ENCODE measurements at places on chromosomes 16 and 17.

GRCh38 chr17:18323007-18323406 lies 7.9 kb downstream of the SMCR8 start:
- DNase-seq = no peak

DNA sequence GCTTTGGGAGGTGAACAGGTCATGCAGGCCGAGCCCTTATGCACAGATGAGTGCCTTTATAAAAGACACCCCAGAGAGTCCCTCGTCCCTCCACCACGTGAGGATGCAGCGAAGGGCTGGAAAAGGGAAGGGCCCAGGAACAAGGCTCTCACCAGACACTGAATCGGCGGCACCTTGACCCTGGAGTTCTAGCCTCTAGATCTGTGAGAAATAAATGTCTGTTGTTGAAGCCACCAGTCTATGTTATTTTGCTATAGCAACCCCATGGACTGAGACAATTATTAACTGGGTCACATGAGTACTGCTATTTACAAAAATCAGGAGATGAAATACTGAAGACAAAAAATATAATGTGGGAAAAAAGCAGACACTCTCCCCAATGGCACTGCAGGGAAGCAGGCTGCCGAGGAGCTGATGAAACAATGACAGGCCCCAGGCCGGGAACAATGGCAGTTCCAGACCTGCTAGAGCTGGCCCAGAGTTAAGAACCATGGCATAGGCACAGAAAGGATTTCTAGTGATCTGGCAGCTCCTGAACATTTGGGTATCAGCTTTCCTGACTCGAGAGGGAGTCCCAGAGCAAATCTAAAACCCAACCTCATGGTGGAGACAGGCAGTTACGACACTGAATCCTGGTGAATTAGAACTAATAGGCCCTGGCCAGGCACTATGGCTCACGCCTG lies 17.8 kb upstream of the GGA2 start:
- DNase-seq = no peak

GRCh38 chr17:79304884-79305283 lies 230.3 kb downstream of the ENGASE start:
- DNase-seq = no peak

- DNase-seq = no peak
These were observed 45.3 kb downstream of the NEUROD2 start for GRCh38 chr17:39562395-39562794.

GRCh38 chr17:4083187-4083586 lies 59.6 kb downstream of the ZZEF1 start:
- DNase-seq = no peak

- DNase-seq = peak; percentile 90
These were observed 352.9 kb downstream of the SNX29 start for GRCh38 chr16:12329246-12329995.

DNA sequence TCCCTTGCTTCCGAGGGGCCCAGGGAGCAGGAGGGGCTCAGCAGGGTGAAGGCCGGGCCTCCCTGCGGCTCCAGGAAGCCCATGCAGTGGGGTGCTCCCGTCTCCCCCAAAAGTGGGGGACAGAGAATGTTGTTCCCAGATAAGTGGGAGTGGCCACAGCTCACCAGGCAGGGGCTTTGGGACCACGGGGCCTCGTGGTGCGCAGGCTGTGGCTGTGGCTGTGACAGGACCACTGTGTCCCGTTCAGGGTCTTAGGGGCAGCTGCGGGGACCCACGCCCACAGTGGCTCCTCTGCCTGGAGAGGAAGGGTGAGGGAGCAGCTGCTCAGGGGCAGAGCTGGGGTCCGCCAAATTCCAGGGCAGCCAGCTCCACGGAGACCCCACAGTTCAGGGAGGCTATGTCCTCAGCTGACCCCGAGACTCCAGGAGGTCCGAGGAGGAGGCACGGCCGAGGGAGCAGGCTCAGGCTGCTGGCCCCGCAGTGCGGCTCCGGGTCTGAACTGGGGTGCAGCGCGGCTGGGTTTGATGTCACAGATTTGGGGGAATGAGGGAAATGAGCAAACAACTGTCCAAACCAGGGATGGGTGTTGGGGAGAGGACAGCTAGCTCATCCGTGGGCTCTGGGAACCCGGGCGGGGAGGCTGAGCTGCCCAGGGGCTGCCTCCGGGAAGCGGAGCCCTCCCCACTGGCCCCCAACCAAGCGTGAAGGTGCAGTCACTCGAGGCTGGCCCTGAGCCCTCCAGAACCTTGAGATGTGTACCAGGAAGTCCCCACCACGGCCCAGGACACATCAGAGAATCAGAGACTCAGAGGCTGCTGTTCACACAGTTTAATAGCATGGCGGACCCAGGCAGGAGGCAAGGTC lies 23.4 kb downstream of the TPSD1 start:
- no peak for DNase-seq

GRCh38 chr16:17496891-17497290 lies 26.1 kb upstream of the XYLT1 start:
- DNase-seq = no peak

GRCh38 chr17:7107012-7107754 lies 7.4 kb downstream of the ASGR2 start:
- DNase-seq = no peak

DNA sequence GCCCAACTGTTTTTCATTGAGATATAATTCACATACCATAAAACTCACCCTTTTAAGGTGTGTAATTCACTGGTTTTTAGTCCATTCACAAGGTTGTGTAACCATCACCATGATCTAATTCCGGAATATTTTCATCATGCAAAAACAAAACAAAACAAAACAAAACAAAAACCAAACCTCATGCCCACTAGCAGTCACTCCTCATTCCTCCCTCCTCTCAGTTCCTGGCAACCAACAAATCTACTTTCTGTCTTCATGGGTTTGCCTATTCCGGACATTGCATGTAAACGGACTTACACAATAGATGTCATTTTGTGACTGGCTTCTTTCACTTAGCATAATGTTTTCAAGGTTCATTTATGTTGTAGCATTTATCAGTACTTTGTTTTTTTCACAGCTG lies 4.5 kb upstream of the NOD2 start:
- no peak for DNase-seq

DNA sequence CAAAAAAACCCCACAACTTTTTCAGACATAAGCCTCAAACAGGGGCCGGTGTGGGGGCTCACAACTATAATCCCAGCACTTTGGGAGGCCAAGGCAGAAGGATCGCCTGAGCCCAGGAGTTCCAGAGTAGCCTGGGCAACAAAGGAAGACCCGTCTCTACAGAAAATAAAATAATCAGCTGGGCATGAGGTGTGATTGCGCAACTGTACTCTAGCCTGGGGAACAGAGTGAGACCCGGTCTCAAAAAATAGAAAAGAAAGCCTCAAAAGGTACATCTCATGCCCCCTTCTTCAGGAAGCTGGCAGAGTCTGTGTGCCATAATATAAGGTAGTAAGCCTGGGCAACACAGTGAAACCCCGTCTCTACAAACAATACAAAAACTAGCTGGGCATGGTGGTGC lies 3.2 kb downstream of the ZSWIM7 start:
- no peak for DNase-seq

- DNase-seq = no peak
These were observed 1.3 kb downstream of the RAB37 start for GRCh38 chr17:74738051-74738996.

- DNase-seq = no peak
These were observed 57.5 kb downstream of the CCDC182 start for GRCh38 chr17:57687642-57688041.

- no peak for DNase-seq
These were observed 419.3 kb upstream of the DYNLRB2 start for GRCh38 chr16:80121522-80121909.

GRCh38 chr17:78624324-78625151 lies 47.3 kb upstream of the DNAH17 start:
- DNase-seq = no peak

GRCh38 chr17:31158746-31159377 lies 64.1 kb downstream of the NF1 start:
- DNase-seq = no peak

DNA sequence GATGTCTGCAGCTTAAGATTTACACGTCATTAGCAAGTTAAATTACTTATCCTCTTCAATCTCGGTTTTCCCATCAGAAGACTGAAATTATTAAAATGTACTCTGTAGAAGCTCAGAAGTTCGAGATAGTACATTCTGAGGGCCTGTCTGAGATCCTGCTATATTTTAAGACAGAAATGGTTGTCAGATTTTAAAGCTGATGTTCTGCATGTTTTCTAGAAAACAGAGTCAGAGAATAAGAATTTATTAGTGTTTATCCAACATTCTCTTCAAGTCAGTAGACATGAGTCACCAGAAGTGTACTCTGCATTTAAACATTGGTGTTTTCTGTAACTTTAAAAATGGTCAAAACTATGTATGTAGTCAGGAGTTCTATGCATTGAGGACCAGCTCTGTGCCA lies 155.2 kb upstream of the MYOCD start:
- DNase-seq = no peak

- no peak for DNase-seq
These were observed 2.0 kb downstream of the PYCR1 start for GRCh38 chr17:81934850-81935708.

DNA sequence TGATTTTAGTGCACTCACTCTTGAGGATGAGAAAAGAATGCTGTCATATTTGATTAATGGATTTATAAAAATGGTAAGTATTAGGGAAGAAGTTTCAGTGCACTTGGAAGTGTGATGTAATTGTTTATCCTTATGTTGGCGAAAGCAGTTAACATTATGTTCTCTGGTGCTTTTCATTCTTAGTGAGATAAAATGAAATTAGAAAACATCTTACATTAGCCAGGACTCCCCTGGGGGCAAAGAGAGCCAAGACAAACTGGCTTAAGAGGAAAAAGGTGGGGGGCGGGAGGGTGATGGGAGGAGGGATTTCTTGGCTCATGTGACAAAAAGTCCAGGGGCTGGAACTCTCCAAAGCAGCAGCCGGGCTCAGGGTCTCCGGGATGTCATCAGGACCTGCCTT lies 73.2 kb downstream of the KNOP1 start:
- DNase-seq = no peak

GRCh38 chr16:57736419-57737351 lies 1.1 kb downstream of the KATNB1 start:
- peak; percentile 4 for DNase-seq

GRCh38 chr16:2209258-2210008 lies 1.2 kb downstream of the BRICD5 start:
- no peak for DNase-seq

DNA sequence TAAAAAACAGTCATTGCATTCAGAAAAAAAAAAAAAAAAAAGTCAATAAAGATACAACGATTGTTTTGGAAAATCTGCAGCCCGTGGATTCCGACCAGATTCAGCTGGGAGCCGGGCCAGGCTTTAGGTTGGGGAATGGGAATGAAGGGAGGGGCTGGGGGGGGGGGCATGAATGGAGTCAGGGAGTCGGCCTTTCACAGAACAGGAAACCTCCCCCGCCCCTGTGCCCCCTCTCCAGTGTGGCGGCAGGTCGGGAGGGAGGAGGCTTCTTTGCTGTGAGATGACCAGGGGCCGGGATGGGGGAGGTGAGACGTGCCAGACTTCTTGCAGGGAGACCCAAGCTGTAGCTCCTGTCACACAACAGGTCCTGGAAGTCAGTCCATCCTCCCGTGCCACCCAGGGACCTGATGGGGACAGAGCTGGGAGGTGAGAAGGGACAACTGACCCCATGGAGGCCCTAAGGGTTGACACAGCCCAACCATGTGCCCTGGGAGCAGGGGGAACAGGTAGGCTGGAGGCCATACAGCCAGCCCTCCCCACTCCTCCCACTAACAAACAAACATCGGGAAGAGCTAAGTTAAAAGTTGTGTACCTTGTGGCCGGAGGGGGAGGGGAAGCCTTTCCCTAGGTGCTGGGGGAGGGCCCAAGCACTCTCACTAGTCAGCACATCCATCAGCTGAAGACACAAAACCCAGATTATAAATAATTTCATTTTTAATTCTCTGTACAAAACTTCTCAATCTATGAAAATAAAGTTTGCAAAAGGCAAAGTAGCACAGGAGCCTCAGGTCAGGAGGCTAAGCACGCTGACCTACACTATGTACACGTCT lies 25.2 kb downstream of the SREBF1 start:
- DNase-seq = no peak

- DNase-seq = no peak
These were observed 6.5 kb upstream of the CACNA1H start for GRCh38 chr16:1146409-1146808.

- DNase-seq = no peak
These were observed 127.8 kb downstream of the CPPED1 start for GRCh38 chr16:12675852-12676251.

DNA sequence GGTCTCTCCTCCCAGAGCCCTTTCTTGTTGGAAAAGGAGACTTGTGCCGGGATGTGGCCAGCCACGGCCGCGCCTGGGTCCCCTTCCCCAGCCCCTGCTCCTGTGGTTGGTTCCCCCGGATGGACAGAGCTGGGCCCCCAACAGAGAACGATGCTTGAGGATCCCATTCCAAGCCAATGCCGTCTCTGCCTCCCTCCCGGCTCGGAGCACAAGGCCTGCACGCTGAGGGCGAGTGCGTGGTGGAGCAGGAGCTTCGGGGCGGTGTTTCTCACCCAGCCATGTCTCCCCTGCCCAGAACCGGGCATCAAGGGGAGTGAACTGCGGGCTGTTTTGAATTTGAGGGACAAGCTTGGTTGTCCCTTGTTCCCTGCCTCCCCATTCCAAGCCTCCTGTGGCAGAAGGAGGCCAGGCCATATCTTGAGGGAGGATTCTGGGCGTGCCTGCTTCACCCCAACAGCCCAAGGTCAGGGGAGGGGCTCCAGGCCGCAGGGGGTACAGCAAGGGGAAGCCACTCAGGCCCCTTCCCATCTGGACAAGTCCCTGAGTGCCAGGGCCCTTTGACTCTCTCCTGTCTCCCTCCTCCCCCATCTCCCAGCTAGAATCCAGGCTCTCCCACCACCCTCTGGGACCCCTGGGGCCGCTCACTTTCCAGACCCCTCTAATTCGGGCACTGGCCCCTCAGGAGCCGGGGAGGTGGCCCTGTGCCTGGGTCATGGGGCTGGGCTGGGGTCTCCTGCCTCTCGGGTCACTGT lies 43.6 kb downstream of the SOCS3 start:
- no peak for DNase-seq

DNA sequence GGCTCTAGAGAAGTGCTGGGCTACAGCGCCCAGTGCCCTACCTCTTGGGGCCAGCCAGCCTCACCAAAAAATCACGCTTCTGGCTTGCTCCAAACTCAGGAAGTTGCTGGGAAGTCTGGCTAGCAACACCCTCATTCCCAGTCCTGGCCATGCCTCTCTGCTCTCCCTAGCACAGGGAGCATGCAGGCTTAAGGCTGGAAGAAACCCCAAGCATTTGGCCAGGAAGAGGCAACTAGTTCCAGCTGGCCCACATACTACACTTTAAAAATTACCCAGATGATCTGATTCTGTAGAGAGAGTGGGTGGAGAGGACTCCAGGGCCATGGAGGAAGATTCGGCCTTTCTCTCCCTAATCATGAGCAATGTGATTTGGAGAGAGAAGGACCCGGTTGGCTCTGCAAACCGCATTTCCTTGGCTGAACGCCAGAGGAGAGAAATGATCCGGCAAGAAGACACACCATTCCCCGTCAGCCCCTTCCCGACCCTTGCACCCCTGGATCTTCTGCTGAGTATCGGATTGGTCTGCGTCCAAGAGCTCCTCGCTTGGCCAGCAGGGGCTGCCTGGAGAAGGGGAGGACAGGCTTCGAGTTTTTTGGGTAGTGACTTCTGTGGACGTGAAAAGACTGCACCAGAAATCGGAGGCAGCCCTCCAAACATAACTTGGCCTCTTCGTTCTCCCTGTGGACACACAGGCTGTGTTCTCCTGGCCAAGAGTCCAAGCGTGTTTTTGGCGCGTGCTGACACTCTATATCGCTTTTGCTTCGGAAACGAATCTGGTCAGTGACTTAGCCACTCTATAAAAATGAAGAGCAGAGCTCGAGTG lies 406.3 kb downstream of the WWOX start:
- DNase-seq = no peak

- no peak for DNase-seq
These were observed 70.7 kb downstream of the TEX14 start for GRCh38 chr17:58621174-58621573.

- DNase-seq = no peak
These were observed 15.5 kb upstream of the SLC4A1 start for GRCh38 chr17:44283344-44284023.
